Neural crest cell (in vitro differentiated cells): ENCODE measurements at places on chromosomes 3 and 15. TPM values are rescaled to one million over a fixed set of nuclear protein-coding genes. Genes with fewer than 3 reads are reported as not detected.

- no peak for DNase-seq
Observed at GRCh38 chr3:107796791-107797190, 274.0 kb downstream of the BBX start.

CCDC13 gene
- total RNA-seq: 1.5 and 2.0 TPM in 2 replicates

TAMM41 gene
- 23.6 and 24.5 TPM in 2 replicates for total RNA-seq

- no peak for DNase-seq
Observed at GRCh38 chr3:36943601-36944000, 1.3 kb downstream of the TRANK1 start.

- DNase-seq: no peak
Observed at GRCh38 chr3:112519424-112520001, 20.2 kb upstream of the BTLA start.

GRCh38 chr3:77186728-77187127 is 146.8 kb downstream of the ROBO2 start:
- DNase-seq: no peak

STX19 gene
- not detected in 2 replicates for total RNA-seq
